ENCODE measurements at places on chromosomes 3 and 15. TPM values are rescaled to one million over a fixed set of nuclear protein-coding genes. Genes with fewer than 3 reads are reported as not detected.

Gene NANOGP8
- total RNA-seq, result not detected

DNA sequence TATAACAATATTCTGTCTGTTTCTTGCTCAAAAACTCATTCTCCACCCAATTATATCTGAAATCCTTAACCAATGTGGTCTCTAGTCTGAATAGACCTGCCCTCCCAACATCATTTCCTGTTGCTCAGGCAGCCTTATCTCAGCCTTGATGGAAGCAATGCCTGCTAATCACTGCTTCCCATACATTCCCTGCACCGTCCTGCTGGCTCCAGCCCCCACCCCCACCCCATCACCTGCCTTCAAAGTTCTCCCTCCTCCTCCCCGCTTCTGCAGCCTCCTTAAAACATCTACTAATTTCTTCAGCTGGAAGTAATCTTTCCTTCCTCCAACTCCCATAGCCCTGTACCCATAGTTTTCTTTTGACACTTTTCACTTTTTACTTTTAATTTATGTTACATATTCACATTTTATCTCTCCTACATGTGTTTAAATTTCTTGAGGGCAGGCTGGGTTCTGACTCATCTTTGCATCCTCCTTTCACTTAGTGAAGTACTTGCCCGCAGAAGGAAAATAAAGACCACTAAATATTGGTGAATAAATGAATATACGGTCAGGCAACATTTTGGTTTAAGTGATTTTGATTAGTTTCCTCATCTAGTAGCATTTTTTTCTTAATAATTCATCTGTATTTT lies 98.2 kb downstream of the MEIS2 start:
- no peak for DNase-seq

Gene UROC1
- total RNA-seq, result not detected

DNA sequence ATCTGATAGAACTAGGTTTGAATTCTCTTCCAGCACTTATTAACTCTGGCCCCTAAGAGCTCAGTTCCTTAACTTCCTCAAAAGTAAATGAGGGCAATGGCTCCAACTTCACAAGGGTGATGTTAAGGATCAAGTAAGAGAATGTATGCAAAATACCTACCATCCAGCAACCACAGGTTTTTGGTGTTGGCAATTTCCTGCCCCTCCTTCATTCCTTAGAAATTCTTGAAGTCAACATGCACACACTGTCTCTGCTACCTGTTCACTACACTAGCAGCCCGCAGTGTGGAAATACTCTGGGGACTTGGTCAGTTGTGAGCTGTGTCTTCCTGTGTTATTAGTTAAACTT lies 5.0 kb downstream of the ZBED2 start:
- no peak for DNase-seq

Gene RASGRP1
- 0.18 TPM for total RNA-seq

Measured in H4 (cell line).